Activated CD4-positive, alpha-beta memory T cell treated with anti-CD3 and anti-CD28 coated beads, Interleukin-2, amount 10 ng/mL, durations not matched to agents 7 days and 5 days (primary cell): ENCODE measurements at places on chromosomes 2 and 18. TPM values are rescaled to one million over a fixed set of nuclear protein-coding genes. Genes with fewer than 3 reads are reported as not detected.

GRCh38 chr2:73862987-73863386 lies 29.8 kb upstream of the ACTG2 start:
- no peak for DNase-seq
- H3K4me3 ChIP-seq = no peak overlapping the region
- H3K27ac ChIP-seq = no peak overlapping the region
- peaks cover 17% of the 10 kb centered on the region for H3K4me1 ChIP-seq
- no peaks in the 10 kb centered on the region for H3K27me3 ChIP-seq

DNA sequence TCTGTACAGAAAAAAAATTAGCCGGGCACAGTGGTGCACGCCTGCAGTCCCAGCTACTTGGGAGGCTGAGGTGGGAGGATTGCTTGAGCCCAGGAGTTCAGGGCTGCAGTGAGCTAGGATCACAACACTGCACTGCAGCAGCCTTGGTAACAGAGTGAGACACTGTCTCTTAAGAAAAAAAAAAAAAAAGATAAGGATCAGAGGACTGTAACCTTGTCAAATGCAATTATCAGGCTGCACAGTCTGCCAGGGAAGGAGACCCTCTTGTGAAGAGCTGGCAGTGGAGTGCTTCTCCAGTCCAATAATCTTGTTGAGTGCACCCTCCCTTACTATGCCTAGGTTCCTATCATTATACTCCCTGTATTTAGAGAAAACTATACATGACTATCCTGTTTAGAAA lies 330.7 kb downstream of the PDE11A start:
- H3K27ac ChIP-seq = no peak overlapping the region
- no peaks in the 10 kb centered on the region for H3K4me1 ChIP-seq
- H3K36me3 ChIP-seq = no peaks in the 10 kb centered on the region
- no peak for DNase-seq
- H3K4me3 ChIP-seq = no peak overlapping the region
- H3K27me3 ChIP-seq = peaks cover 18% of the 10 kb centered on the region

GRCh38 chr2:208529796-208530195 lies 123.2 kb downstream of the PTH2R start:
- no peak overlapping the region for H3K4me3 ChIP-seq
- H3K27ac ChIP-seq = no peak overlapping the region
- no peak for DNase-seq
- no peaks in the 10 kb centered on the region for H3K36me3 ChIP-seq
- H3K4me1 ChIP-seq = no peaks in the 10 kb centered on the region

LRRTM4 gene
- total RNA-seq = not detected
